ENCODE measurements at places on chromosomes 4 and X.

- DNase-seq = no peak
These were observed 68.6 kb upstream of the PPP3CA start for GRCh38 chr4:101415962-101416361.

- DNase-seq = no peak
These were observed 43.0 kb downstream of the BCOR start for GRCh38 chrX:40054793-40055192.

GRCh38 chr4:161856711-161857326 lies 307.0 kb downstream of the FSTL5 start:
- DNase-seq = no peak

DNA sequence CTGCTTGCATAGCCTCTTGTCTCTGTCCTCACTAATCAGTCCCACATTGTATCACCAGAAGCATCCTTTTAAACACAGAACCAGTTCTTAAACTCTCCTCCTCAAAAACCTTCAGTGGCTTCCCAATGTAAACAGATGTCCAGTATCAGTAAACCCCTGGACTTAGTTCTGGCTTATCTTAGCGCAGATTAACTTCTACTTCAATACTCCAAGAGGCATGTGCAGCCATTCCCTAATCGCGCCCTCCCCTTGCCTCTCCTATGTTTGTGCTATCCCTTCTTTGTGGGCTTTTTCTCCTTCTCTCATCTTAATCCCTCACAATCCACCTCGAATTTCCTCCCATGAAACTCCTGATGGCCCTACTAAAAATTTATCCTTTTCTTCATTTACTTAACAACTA lies 193.8 kb downstream of the FBXO8 start:
- no peak for DNase-seq

DNA sequence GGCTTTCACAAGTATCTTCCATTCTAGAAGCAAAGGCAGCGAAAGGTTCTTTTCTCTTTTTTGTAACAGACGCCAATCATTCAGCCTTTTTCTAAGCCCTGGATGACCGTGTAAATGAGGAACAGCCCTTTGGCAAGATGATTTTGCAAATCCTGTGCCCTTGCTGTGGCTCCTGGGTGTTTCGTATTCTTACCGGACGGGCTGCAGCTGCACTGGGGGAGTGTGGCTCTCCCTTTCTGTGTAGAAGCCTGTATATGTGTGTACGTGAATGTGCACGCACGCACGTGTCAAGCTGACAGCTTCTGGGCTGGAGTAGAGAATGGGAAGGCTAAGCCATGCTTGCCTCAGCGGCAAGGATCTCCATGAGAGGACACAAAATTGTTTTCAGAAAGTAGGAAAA lies 8.2 kb downstream of the GRPEL1 start:
- DNase-seq = no peak

GRCh38 chrX:68988865-68989264 lies 160.0 kb downstream of the EFNB1 start:
- DNase-seq = no peak

DNA sequence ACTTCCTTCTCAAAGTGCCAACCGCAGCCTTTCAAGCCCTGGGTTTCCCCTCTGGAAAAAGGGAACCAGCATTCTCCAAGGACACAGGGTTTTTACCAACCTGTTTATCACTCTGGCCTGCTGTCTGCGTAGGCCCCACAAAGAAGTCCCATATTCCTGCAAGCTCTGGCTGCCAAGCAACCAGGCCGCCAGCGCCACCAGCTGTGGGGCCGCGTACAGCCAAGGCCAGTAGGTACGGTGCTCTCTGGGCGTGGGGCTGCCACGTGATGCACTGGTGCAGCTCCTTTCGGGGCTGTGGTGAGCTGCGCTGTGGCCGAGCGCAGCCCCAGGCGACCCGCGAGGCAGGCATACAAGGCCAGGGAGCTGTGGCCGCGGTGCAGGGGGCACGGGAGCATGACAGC lies 22.1 kb downstream of the LUZP4 start:
- DNase-seq = no peak

Data from T1000 (cell line).